Activated naive CD8-positive, alpha-beta T cell treated with anti-CD3 and anti-CD28 coated beads, Interleukin-2, amount 10 ng/mL, durations not matched to agents 7 days and 5 days (primary cell): ENCODE measurements at places on chromosomes 6 and 20.

- no peak for DNase-seq
Observed at GRCh38 chr20:36941401-36941835, 10.1 kb downstream of the SAMHD1 start.

- no peak for DNase-seq
Observed at GRCh38 chr20:43994486-43995100, 79.9 kb downstream of the TOX2 start.

- no peak for DNase-seq
Observed at GRCh38 chr6:157825243-157825904, 2.3 kb downstream of the SNX9 start.

GRCh38 chr6:163565140-163565539 is 150.6 kb downstream of the QKI start:
- DNase-seq: no peak

GRCh38 chr20:63114693-63115311 is 101.1 kb downstream of the YTHDF1 start:
- peak; percentile 10 for DNase-seq

DNA sequence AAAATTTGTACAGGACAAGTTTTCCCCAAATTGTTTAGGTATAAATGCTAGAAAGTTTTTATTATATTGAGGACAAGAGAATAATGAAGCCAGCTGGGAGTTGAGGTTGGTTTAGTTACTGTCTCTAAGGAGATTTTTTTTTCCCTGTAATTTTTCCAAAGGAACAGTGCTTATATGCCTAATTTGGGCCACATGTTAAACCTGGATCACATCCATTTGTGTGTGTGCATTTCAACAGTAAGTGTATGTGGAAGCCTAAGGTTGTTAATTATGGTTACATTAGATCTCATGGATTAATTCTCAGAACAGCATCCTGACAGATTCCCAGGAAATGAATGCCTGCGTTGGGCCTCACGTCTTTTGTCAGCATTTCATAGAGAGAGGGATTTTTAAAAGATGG is 4.5 kb downstream of the IGF2R start:
- DNase-seq: no peak

- peak; percentile 40 for DNase-seq
Observed at GRCh38 chr6:41503827-41504465, 42.2 kb upstream of the FOXP4 start.

DNA sequence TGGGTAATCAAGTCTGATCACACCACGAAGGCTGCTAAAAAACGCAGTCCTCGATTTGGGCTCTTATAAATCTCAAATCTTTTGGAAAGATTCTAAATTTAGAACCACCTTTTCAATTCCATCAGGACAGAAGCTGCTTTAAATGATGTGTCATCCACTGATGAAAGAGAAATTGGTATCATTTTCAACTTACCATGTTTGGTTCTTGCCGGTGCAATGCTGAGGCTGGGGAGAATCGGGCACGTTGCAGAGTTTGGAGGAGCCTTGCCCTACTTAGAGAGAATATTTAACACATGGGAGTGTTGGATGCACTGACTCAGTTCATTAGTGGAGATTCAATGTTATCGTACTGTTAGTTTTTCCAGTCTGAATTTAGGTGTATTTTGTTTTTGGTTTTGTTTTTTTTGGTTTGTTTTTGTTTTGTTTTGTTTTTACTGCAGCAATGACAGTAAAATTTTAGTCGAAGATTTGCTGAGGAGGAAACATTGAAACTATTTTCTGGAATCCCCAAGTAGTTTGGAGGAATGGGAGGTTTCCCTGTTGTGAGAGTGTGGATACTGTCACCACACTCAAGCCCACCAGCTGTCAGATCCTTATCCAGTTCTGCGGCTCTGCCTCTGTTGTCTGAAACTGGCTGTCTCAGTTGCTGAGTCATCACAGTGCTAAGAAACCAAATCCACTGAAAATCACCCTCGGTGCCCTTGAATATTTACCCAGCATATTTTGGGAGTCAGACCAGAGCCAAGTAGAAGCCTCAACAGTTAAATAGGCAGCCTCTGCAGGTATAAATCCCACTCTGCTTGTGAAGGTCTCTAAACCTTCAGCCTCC is 497.0 kb downstream of the BTBD3 start:
- DNase-seq: no peak
